Glomerular endothelial cell (primary cell): ENCODE measurements at places on chromosomes 5 and 9. TPM values are rescaled to one million over a fixed set of nuclear protein-coding genes. Genes with fewer than 3 reads are reported as not detected.

BTNL3 gene
- not detected in 2 replicates for total RNA-seq

C5orf46 gene
- not detected in 2 replicates for total RNA-seq

PCDHGA11 gene
- total RNA-seq, result 12.3 and 17.5 TPM in 2 replicates

FAM169A gene
- 0.99 and 1.3 TPM in 2 replicates for total RNA-seq

LHX6 gene
- 31.7 and 32.0 TPM in 2 replicates for total RNA-seq

SPDL1 gene
- 15.3 and 23.6 TPM in 2 replicates for total RNA-seq

TAF11L3 gene
- total RNA-seq, result not detected in 2 replicates

DBH gene
- not detected in 2 replicates for total RNA-seq

RC3H2 gene
- total RNA-seq, result 49.3 and 69.2 TPM in 2 replicates

IL3 gene
- total RNA-seq, result not detected in 2 replicates

GRXCR2 gene
- not detected in 2 replicates for total RNA-seq

MVB12B gene
- 8.1 and 11.4 TPM in 2 replicates for total RNA-seq

PCAT7 gene
- not detected in 2 replicates for total RNA-seq

SLC46A2 gene
- not detected in 2 replicates for total RNA-seq

BARHL1 gene
- not detected in 2 replicates for total RNA-seq

TRIP13 gene
- 15.8 and 31.8 TPM in 2 replicates for total RNA-seq

ARL14EPL gene
- total RNA-seq, result not detected in 2 replicates

ITGA1 gene
- total RNA-seq, result 51.2 and 61.0 TPM in 2 replicates
